NCI-H748 treated with DMSO at 0.1 percent for 48 hours (cell line): ENCODE measurements at places on chromosomes 1 and 21.

DNA sequence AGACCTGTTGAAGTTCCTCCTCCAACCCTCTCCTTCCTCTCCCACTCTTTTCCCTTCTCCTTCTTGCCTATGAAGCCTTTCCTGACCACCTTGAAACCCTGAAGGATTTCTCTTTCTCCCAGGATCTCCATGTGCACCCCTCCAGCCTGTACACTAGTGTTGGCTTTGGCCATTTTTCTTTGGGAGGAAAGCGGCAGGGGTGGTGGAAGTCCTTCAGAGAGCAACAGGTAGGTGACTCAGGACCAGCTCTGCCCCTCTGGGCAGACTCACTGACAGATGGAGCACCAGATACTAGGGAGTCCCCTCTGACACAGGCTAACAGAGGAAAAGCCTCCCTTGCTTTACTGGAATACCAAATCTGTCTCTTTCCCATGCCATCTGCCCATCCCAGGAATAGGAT, 4.6 kb downstream of the SLC26A9 start:
- DNase-seq = no peak

DNA sequence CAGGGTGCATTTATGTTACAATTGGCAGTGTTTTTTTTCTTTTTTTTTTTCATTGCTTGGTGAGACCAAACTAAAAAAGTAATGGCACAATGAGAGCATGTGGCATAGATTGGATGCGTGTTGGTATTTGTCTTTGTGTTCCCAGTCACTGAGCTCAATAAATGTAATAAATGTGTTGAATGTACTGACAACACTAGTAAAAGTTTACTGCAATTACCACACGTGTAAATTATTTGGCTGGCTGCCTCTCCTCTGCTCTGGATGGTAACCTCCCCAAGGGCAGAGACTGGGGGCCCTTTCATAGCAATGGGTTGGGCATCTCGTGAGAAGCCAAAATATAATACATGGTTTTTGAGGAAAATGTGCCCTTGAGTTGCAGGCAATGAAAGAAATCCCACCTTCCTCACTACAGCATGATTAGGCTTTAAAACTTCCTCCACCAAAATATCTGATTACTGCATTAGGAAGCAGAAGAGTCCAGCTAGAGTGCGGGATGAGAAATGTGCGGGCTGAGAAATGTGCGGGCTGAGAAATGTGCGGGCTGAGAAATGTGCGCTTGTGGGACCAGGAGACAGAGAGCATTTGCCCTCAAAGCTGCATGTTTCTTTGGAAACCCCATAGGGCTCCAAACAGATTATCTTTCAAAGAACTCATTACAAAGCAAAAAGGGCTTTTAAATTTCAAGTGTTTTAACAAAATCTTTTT, 58.5 kb downstream of the CDC7 start:
- DNase-seq = no peak

GRCh38 chr1:88451856-88452255, 232.2 kb upstream of the PKN2 start:
- no peak for DNase-seq

GRCh38 chr1:62784509-62785365, 805 bp downstream of the ATG4C start:
- no peak for DNase-seq

DNA sequence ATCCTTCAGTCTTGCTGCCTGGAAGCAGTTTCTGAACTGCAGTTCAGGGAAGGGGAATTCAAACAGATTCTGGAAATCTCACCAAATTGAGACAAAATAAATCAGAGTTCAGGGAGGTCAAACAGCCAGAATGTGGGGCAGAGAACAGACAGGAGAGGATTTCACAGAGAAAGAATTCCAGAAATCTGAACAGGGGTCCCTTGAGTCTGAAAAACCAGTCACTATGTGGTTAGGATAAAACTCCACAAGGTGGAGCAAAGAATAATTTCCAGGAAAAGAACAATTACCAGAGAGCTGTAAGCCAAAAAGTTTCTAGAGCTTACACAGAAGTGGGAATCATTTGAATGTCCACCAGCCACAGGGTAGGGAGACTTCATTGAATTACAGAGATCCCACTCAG, 84.7 kb downstream of the URB2 start:
- DNase-seq = no peak

DNA sequence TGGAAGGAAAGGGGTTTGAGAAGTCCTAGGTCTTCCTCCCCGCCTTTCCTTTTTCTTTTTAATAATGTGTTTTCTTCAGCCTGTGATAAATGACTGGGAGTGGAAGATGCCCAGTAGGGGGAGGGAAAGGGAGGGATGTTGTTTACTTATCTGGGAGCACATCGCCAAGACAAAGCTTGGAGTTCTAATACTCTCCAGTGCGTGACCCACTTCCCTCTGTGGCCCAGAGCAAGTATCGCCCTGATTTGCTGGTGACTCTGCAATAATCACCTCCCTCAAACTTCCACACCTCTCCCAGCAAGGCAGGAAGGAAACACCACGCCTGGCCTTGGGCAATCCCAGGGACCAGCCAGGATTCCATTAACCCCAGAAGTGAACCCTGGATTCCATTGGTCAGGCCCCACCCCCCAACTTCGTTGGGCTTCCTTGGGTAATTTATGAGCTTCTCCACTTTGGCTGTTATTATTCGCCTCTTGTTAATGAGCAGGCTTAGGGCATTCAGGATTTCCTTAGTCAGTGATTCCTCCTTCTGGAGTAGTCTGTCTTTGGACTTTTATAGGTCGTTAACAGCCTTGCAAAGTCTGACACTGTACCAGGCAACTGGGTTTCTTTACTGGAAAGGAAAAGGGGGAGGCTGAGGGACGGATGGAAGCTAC, 24.3 kb upstream of the GRHL3 start:
- no peak for DNase-seq

DNA sequence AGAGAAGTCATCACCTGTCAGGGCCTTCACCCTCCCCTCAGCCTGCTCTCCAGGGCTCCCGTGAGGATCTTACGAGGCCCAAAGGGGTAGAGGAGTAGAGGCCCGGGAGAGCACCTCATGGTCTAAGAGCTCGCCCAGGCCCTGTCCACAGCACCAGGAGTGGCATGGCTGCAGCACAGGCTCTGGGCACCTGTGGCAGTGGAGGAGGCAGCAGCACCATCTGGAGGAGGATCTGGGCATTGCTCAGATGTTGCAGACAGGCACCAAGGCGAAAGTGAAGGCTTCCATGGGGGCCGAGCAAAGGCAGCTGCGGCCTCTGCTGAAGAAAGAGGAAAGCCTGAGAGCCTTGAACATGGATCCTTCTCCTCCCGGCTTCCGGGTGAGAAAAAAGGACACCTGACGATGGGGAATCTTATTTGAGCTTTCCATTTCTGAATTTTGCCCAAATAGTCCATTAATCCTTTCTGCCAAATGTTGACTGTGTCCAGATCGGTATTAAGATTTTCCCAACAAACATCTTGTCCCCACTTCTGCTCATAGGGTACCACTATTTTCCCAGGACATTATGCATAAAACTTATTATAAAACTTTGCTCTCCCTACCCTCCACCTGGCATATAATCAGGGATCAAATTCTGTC, 604.7 kb downstream of the PTPRC start:
- peak; percentile 9 for DNase-seq

- DNase-seq = no peak
Observed at GRCh38 chr1:48718116-48718630, 58.5 kb downstream of the BEND5 start.

- DNase-seq = no peak
Observed at GRCh38 chr1:226650236-226650841, 88.7 kb downstream of the ITPKB start.

DNA sequence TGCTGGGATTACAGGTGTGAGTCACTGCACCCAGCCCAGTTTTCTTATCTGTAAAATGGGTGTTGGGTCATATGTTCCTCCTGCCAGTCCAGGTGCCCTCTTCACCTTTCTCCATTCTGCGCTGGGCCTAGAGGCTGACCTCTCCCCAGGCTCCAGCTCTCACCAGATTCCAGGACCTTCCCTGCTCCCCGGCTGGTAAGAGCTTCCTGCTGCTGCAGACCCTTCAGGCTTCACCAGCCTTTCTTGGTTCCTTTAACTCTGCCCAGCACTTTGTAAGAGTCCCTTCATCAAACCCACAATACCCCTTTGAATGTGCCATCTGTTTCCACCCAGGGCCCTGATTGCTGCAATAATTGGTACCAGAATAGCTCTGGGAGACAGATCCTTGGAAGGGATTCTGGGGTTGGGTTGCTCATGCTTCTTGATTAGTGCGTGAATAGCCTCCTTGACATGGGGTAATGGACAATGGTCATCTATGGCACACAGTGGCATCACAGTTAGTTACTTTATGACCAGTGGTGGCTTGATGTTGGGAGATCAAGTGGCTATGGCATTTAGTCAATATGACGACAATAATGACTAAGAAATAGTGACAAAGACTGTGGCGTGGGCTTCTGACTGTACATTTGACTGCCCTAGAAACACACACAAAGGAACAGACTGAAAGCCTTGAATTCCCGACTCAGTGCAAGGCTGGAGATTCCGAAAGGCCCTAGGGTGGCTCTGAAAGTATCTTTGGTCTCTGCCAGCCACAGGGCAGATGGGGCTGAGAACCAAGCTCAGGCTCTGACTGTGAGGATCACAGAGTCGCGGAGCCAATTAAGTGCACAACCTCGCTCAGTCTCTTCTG, 67.3 kb downstream of the SLC9A1 start:
- DNase-seq = no peak

- no peak for DNase-seq
Observed at GRCh38 chr1:61782771-61783170, 40.5 kb downstream of the PATJ start.

DNA sequence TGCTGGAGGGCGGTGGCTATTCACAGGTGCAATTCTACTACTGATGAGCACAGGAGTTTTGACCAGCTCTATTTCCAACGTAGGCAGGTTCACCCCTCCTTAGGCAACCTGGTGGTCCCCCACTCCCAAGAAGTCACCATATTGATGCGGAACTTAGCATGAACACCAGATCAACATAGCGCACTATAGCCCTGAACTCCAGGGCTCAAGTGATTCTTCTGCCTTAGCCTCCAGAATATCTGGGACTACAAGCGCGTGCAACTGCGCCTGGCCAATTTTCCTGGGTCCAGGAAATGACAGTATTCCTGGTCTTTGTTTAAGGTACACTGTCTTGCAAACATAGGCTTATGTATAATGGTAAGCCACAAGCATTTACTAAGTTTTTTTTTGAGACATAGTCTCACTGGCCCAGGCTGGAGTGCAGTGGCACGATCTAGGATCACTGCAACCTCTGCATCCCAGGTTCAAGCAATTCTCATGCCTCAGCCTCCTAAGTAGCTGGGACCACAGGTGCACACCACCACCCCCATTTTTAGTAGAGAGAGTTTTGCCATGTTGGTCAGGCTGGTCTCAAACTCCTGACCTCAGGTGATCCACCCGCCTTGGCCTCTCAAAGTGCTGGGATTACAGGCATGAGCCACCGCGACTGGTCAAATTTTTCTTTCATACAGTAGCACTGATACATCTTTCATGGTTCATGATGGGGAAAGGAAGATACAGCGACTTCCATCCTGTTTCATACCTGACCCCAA, 12.6 kb downstream of the MCL1 start:
- no peak for DNase-seq

- DNase-seq = no peak
Observed at GRCh38 chr1:227939791-227940771, 7.7 kb downstream of the WNT9A start.

- DNase-seq = no peak
Observed at GRCh38 chr1:116404699-116405098, 31.7 kb downstream of the ATP1A1 start.

DNA sequence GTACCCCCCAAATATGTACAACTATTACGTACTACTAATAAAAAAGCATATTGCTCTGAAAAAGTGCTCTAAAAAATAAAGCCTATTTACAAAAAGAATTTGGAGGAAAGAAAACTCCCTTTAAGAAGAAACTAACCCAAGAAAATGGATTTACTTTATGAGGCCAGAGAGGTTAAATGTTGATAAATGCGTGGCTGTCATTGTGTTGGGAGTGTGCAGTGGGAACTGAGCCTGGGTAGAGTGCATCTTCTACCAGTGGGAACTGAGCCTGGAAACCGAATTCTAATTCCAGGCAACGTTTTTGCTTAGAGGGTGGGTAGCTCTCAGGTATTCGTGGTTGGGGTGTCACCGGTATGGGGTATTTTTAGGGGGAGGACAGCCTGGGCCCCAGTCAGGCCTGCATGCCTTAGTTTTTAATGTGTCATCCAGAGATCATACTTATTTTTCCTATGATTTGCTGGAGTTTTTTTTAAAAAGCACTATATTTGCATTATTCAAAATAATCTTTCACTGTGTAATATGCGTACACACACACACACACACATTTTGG, 24.1 kb upstream of the RNF187 start:
- no peak for DNase-seq

DNA sequence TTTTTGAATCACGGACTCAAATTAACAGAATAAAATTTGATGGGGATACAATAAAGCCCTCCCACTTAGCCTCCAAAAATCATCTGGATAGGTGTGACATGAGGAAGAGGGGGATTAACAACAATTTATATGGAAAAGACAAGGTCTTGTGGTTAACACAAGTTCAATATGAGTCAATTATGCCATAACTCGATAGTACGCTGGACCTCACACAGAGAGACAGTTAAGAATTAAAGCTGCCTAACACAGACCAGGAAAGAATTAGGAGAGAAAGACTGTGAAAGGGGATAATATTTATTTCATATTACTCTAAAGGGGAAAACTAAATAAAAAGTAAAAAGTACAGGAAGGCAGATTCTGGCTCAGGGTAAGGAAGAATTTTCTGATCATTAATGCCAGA, 243.7 kb upstream of the LYPLAL1 start:
- no peak for DNase-seq

DNA sequence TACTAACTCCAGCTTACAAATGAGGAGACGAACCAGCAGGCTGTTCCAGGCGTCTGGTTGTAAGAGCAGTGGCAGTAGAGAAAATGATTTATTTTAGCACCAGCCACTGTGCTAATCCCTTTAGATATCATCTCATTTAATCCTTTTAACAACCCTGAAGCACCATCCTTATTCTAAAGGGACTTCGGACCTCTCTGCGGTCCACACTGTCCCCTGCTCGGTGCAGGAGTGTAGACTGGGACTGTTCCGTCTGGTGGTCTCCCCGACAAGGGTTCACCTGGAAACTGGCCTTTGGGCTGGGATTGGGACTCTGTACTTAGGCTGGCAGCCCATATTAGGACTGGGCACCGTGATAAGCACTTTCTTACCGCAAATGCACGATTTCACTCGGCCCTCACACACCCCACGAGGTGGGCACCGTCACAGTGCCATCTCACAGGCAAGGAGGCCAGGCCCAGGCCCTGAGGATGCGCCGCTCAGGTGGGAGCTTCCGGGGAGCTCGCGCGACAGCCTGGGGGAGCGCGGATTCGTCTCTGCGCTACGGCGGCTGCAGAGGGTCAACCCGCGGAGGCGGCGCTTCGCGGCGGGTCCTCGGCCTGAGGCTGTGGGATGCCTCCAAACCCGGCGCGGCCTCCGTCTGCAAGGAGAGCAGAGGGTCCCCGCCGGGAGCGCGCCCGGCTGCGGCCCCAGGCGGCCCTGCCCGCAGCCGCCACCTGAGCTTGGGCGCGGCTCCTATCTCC, 45.2 kb downstream of the ATP1A1 start:
- DNase-seq = peak; percentile 57

- DNase-seq = no peak
Observed at GRCh38 chr1:216032961-216033614, 390.2 kb downstream of the USH2A start.
